Retinal pigment epithelial cell (primary cell): ENCODE measurements at places on chromosomes 1 and 21.
A peak's percentile ranks its signal among the peaks of the same experiment; 100 is the strongest.

DNA sequence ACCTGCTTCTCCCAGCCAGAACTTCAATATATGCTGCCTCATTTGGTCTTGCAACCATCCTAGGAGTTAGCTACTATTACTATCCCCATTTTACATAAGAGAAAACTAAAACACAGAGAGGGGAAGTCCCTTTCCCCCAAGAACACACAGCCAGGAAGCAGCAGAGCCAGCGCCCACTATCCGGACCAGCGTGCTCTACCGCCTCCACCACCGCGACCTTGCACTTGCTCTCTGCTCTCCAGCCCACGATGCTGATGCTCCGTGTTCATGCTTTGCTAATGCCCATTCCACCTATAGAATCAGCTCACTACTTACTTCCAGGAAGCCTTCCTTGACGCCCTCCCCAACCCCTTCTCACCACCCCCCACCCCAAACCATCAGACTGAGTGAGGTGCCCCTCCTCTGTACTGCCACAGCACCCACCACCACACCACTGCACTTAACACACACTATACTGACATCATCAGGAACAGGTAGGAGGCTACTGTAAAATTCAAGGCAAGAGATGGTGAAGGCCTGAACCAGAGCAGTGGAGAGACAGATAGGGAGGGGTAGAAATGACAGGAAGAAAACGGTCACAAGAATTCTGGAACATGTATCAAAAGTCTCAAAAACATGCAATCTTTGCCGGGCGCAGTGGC is 9.4 kb downstream of the TMEM53 start:
- no peak for DNase-seq

GRCh38 chr1:183516725-183517124 is 44.4 kb downstream of the SMG7 start:
- DNase-seq = no peak

GRCh38 chr1:10586125-10586524 is 111.4 kb downstream of the PEX14 start:
- no peak for DNase-seq

GRCh38 chr1:53025769-53026112 is 36.3 kb upstream of the PODN start:
- no peak for DNase-seq

DNA sequence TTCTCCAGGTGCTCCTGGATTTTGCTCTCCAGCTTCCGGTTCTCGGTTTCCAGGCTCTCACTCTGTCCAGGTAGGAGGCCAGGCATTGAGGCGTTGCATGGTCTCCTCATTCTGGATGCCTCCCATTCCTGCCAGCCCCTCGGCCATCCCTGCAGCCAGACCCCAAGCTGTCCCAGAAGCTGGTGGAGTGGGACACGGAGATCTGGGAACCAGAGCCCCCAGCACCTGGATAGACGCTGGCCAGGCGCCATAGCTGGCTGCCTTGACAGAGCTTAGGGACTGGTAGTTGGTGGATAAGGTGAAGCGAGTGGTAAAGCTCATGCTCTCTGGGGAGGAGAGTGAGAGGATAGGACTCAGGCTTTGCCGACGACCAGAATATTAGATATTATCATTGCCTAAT is 29.6 kb downstream of the RAP1A start:
- DNase-seq = no peak

GRCh38 chr1:93014168-93014567 is 52.9 kb upstream of the DIPK1A start:
- DNase-seq = no peak

GRCh38 chr1:221032637-221033280 is 153.5 kb downstream of the HLX start:
- DNase-seq = no peak

- peak; percentile 52 for DNase-seq
Observed at GRCh38 chr1:178644308-178645120, 80.5 kb upstream of the RALGPS2 start.

- no peak for DNase-seq
Observed at GRCh38 chr21:45329261-45330074, 41.8 kb upstream of the POFUT2 start.

DNA sequence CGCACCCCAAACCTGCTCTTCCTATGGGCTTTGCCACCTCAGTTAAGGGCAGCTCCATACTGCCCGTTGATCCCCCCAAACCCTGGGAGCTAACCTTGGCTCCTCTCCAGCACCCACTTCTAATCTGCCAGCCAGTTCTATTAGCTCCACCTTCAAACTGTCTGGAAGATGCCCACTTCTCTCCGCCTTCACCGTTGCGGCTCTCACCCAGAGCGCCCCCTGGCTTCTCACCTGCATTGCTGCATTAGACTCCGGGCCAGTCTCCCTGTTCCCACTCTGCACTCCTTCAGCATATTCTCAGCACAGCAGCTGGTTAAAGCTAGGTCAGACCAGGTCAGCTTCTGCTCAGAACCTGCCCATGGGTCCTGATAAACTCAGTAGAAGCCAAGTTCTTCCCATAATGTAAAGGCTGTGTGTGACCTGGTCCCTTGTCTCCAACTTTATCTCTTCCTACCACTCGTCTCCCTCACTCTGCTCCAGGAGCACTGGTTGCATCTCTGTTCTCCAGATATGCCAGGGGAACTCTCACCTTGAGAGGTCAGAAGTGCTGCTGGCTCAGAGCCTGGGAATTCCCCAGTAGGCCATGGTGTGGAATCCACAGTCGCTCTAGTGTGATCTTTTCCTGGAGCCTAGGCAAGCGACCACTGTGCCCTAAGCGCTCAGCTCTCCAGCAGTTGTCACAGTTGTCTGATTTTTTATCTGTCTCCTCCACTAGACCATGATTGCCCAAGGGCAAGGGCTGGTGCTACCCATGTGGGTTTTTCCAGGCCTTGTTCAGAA is 150.3 kb downstream of the HMGB4 start:
- no peak for DNase-seq

DNA sequence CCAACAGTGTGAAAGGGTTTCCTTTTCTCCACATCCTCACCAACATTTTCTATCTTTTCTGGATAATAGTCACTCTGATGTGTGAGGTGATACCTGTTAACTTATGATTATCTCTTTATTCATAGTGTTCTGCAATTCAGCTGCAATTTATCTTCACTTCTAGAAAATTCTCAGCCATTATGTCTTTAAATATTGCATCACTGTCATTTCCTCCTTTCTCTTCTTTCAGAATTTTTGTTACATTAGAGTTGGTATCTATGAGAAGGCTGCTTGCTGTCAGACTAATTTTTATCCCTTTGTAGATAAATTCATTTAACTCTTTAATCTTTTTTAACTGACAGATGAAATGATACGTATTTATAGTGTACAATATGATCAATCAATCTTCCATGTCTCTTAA is 30.5 kb upstream of the ATF3 start:
- DNase-seq = no peak

- DNase-seq = no peak
Observed at GRCh38 chr1:162094271-162094670, 24.8 kb downstream of the NOS1AP start.

DNA sequence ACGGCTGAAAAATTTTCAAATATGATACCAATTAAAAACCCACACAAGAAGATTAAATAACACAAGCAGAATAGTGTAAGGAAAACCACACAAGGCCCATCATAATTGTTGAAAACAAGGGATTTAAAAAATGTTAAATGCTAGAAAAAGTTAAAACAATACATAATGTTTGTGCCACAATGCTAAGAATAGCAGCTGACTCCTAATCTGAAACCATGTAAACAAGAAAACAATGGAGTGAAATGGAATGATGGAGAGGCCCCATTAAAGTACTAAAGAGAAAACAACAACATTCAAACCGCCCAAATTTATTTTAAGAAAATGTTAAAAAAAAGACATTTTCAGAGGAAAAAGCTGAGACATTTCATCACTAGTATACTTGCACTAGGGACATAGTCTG is 663.6 kb upstream of the NCAM2 start:
- no peak for DNase-seq

GRCh38 chr1:226110249-226111097 is 48.0 kb downstream of the H3-3A start:
- DNase-seq = peak; percentile 34

DNA sequence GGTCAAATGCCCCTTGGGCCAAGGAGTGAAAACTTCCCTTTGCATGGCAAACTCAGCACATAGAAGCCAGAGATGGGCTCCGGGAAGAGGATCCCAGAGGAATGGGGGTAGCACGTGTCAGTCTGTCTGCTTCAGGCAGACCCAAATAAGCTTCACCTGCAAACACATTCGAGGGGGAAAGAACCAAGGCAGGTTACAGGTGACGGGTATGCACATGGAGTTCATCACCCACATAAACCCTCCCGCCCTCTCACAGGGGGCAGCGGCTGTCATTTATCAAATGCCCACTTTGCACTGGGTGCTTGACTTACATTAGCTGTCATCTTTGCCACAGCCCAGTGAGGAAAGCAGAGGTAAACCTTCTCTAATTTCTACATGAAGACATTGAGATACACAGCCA is 73.0 kb upstream of the TLR5 start:
- DNase-seq = no peak

- DNase-seq = no peak
Observed at GRCh38 chr1:90417126-90417525, 300.0 kb downstream of the BARHL2 start.

DNA sequence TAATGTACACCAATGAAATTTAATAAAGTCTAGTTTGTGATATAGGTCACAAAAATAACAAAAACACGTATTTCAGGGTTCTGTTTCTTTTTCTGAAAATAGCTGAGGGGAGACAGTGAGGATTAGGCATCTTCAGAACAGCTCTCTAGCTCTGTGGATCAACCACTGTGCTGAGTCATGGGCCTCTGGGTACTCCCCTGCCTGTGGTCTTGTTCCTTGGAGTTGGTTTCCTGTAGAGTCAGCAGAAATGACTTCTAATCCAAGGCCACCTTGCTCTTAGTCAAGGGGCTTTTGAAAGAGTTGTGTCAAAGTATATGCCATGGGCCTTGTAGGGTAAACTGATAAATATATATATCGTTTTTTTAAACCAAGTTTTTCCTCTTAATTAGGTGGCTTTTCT is 141.8 kb upstream of the ZRANB2 start:
- no peak for DNase-seq

DNA sequence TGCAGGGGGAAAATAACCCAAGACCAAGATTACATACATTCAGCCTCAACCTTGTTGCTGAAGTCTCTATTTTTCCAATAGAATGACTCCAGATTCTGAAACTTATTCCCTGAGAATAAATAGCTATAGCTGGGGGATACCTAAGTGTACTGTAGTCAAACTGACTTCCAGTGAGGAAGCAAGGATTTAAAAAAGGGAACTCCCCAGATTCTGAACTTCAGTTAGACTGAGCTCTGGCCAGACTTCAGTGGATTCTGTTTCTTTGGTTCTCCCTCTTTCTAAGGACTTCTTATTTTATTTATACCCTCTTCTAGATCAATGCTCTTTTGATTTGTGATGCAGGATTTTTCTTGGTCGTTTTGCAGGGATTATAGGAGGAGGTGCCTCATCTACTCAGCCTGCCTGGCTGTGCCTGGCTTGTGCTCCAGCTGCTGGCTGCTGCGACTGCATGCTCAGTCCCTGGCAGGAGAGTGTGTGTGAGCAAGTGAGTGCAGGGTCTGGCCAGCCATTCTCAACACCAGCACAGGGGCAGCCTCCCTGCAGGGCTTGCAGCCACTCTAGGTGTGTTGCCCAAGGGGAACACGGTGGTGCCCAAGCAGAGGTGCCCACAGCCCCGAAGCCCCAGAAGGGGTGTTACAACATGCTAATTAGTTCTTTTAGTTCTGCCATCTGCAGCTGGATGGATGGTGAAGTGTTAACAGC is 43.0 kb downstream of the SPATA17 start:
- no peak for DNase-seq

GRCh38 chr1:39110325-39110851 is 84.2 kb downstream of the NDUFS5 start:
- peak; percentile 95 for DNase-seq

- DNase-seq = no peak
Observed at GRCh38 chr1:248404024-248404423, 1.2 kb downstream of the OR2T1 start.

GRCh38 chr1:70438529-70438928 is 27.5 kb downstream of the CTH start:
- no peak for DNase-seq

DNA sequence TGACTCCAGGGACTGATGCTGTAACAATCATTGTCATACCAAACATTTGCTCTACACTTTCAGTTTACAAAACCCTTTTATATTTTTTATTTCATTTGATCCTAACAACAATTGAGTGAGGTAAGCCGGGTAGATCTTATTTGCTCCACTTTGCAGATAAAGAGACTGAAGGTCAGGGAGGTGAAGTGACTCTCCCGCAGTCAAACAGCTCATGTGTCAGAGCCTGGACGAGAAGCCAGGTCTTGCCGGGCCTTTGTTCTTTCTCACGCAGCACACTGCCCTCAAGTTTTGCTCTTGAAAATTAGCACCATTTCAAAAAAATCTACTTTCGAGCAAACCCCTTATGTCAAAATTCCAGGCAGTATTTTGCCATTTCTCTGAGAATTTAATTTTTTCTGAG is 65.2 kb downstream of the CD247 start:
- DNase-seq = no peak

DNA sequence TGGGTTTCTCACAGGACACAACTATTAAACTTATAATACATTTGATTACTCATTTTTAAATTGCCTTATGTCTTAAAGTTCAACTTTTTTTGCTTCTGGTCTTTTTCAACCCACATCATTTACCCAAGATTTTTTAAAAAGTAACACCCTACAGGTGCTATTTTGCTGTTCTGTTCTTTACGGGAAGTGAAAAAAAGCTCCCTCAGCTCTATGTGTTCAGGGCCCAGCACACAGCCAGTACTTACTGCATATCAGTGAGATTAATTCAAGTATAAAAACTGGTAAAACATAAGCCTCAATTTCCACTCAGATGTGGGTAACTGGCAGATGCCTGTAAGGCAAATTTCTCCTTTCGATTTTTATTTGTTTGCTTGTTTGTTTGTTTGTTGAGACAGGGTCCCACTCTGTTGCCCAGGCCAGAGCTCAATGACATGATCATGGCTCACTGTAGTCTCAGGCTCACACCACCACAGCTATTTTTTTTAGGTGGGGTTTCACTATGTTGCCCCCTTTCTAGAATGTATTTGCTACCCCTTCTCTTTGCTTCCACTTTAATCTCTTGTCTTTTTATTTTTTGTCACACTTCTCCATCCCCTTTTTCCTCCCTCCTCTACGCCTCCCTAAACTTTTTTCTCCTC is 20.3 kb downstream of the RNASEL start:
- DNase-seq = no peak

DNA sequence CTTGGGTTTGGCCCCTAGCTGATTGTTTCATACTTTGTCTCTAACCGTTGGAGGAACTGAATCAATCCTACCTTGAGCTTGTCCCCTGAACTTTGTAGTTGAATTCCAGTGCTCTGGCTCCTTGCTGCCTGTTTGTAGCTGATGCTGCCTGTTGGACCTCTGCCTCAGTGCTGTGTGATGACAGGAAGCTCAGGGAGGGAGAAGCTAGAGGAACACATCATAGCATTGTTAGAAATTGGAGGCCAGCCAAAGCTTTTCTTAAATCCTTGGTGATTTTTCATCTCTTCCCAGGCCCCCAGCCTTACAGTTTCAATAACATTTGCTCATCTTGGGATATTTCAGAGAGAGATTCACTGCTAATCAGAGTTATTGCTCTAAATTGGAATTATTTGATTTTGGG is 34.0 kb downstream of the MACF1 start:
- peak; percentile 58 for DNase-seq
